ENCODE measurements at places on chromosomes 3 and 15.

- DNase-seq = no peak
Observed at GRCh38 chr15:76024021-76024768, 12.0 kb upstream of the NRG4 start.

DNA sequence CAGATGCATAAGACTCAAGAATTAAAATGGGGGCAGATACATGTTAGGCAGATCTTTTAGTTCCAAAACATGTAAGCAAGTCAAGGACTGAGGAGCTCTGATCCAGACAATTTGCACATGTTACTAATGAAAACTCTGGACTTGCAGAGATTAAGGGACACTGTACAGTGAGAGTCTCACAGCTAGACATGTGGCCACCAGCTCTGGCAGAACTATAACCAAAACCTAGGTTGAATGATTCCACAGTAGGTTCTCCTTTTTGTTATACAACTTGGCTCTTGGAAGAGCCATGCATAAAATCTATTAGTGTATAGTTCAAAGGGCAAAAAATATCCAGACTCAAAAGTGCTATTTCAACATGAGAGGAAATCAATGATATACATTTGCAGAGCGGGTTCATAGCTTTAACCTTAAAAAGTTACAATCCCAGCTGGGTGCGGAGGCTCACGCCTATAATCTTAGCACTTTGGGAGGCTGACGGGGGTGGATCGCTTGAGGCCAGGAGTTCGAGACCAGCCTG is 61.8 kb downstream of the SETD2 start:
- DNase-seq = no peak

- no peak for DNase-seq
Observed at GRCh38 chr3:99702953-99703943, 64.9 kb downstream of the COL8A1 start.

DNA sequence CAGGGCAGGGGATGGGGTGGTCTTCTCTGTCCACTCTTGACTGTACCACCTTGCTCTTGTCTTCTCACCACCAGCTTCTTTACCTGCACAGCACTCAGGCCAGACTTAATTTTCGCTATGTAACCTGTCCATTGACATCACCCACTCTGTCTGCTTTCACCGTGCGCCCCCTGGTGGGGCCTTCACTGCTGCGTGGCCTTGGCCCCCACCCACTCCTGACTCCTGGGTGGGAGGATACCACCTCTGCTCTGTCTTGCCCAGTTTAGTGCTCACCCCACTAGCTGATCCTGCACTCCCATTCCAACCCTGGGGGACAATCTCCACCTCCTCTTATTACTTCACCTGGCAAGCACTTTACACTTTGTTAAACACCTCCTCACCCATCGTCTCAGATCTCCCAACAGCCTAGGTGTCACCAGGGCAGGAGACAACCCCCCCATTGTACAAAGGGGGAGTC is 17.7 kb downstream of the PTH1R start:
- DNase-seq = no peak

- DNase-seq = no peak
Observed at GRCh38 chr3:56711344-56711743, 28.3 kb upstream of the TASOR start.

- DNase-seq = no peak
Observed at GRCh38 chr3:17384567-17385296, 357.7 kb downstream of the TBC1D5 start.

DNA sequence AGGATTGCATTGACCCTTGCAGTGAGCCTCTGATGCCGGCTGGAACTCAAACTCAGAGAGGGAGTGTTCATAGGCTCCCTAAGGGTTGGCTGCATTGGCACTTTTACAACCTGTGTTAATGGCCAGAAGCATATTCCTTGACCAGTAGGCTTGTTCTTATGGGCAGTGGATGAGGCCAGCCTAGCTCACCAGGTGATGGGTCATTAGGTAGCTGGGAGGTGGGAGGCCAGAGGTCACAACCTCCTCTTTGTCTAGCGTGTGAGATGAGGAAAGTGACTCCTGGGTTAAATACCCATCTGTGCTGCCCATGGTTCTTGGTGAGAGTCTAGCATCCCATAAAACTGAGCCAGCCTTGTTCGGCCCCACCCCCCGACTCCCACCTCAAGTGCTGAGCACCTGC is 275.7 kb upstream of the CTNNB1 start:
- no peak for DNase-seq

DNA sequence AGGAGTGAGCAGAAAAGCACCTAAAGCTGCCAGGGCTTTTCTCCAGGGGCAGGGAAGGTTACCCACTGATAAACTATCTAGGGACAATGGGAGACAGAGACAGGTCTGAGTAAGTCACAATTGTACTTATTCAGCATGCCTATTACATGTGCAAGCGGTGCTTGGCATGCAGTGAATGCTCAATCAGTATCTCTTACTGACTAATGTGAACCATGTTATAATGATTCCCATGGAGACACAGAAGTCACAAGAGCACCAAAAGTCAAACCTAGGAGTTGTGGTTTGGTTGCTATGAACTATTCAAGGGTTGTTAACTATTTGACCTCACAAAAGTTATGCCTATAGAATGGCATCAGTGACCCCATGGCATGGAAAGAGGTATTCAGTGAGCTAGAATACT is 50.0 kb upstream of the RASGRP1 start:
- no peak for DNase-seq

DNA sequence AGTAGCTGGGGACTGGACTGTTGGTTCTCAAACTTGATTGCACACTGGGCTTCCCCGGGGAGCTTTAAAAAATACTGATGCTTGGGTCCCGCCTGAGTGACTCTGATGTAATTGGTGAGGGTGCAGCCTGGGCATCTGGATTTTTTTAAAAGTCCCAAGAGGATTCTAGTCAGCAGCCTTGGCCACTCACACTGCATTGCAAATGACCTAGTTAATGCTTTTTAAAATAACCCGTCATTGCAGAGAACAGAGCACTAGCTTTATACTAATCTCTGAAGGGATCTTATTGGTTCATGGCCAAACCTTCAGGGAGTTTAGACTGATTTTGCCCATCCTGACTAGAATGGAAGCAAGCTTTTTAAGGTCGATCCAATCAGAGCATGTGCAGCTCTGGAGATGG is 310.6 kb upstream of the PROK2 start:
- no peak for DNase-seq

Measured in AG09309 (cell line).